ENCODE measurements at places on chromosomes 1 and 21. TPM values are rescaled to one million over a fixed set of nuclear protein-coding genes. Genes with fewer than 3 reads are reported as not detected.

GRCh38 chr1:25698252-25698651 lies 81.7 kb downstream of the MAN1C1 start:
- peaks cover 50% of the 10 kb centered on the region for H3K4me1 ChIP-seq
- H3K36me3 ChIP-seq, result no peaks in the 10 kb centered on the region
- no peak overlapping the region for H3K4me3 ChIP-seq
- H3K27ac ChIP-seq, result no peak overlapping the region

DNA sequence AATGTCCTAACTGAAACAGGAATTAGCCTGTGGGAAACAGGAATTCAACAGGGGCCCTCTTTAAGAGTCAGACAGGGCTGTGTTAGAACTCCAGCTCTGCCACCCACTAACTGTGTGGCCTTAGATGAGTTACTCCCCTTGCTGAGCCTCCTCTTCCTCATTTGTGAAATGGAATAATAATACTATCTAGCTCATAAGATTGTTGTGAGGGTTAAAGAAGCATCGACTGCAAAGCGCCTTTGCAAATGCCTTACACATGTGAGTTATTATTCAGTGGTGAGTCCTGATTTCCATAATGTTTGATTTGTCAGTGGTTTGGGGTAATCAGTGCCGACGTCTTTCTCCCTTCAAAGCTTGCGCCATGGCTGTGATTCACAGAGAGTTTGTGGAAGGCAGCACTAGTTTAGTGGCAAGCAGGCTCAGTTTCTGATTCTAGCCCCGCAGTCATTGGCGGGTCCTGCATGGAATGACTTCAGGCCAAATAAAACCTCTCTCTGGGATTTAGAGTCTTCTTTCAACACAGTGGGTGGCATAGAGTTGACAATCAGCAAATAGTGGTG lies 388.5 kb downstream of the PLPP3 start:
- peaks cover 19% of the 10 kb centered on the region for H3K4me1 ChIP-seq
- H3K27ac ChIP-seq, result no peak overlapping the region
- DNase-seq, result no peak
- H3K4me3 ChIP-seq, result no peak overlapping the region

GRCh38 chr1:145898756-145899155 lies 11.1 kb downstream of the ITGA10 start:
- H3K4me1 ChIP-seq, result no peaks in the 10 kb centered on the region
- no peaks in the 10 kb centered on the region for H3K27me3 ChIP-seq
- H3K4me3 ChIP-seq, result no peak overlapping the region
- no peaks in the 10 kb centered on the region for H3K36me3 ChIP-seq

- H3K4me3 ChIP-seq, result no peak overlapping the region
- H3K27me3 ChIP-seq, result no peaks in the 10 kb centered on the region
- DNase-seq, result no peak
- 0 out of 2 replicates have a peak, but pooled peaks cover 3% of the 10 kb centered on the region for H3K36me3 ChIP-seq
These were observed 47.2 kb downstream of the LAMC1 start for GRCh38 chr1:183070234-183070922.

- H3K27me3 ChIP-seq, result no peaks in the 10 kb centered on the region
- no peaks in the 10 kb centered on the region for H3K36me3 ChIP-seq
- no peak for DNase-seq
- H3K4me1 ChIP-seq, result 0 out of 2 replicates have a peak, but pooled peaks cover 3% of the 10 kb centered on the region
These were observed 69.3 kb upstream of the PPP2R5A start for GRCh38 chr1:212215910-212216309.

DNA sequence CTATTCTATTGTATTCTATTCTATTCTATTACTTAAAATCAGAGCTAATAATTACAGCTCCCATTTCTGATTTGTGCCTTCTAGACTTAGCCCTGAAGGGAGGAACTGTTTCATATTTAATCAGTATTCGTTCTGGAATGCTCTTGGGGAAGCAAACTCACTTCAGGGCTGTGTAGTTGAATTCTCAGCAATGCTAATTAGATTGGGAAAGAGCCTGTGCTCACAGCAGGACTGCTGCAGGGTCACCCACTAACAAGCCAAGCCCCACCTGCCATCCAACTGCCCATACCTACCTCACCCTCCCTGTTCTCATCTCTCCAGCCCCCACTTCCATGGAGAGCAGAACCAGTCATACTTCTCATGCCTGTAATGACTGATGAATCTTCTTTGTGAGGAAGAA lies 464.2 kb downstream of the PTPRU start:
- no peaks in the 10 kb centered on the region for H3K36me3 ChIP-seq
- no peak overlapping the region for H3K4me3 ChIP-seq
- no peak overlapping the region for H3K27ac ChIP-seq
- DNase-seq, result no peak
- peaks cover 8% of the 10 kb centered on the region for H3K4me1 ChIP-seq
- no peaks in the 10 kb centered on the region for H3K27me3 ChIP-seq

DNA sequence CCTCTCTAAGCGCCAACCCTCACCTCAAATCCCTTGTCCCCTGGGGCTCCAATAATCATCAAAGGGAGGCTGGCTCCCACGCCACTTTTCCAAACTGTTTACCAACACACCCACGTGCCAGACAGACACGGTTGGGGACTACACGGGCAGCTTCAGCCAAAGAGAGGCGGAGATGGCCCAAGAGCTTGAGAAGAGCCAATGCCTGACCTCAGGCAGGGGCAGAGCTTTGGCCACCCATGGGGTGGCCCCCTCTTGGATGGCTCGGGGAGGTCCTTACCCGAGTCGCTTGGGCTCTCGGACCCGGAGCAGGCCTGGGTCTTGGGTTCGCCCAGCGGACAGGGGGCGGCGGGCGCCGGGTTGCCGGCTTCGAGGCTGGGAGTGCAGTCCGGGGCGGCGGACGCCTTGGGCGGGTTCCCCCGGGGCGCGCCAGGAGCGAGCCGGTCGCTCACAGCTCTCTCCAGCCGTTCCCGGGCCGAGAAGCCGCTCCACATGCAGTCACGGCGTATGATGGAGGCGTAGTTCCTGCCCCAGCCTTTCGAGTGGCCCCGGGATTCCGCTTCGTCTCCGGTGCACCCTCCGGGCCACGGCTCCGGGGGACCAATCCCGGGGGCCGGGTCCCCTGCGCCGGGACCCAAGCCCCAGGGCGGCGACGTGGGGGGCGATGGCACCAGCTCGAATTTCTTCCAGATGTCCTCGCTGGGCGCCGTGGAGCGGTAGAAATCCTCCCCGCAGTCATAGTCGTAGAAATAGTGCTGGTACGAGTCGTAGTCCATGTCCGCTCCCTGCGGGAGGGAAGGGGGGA lies 854 bp downstream of the MYCL start:
- no peak overlapping the region for H3K27ac ChIP-seq
- H3K4me1 ChIP-seq, result peaks cover 50% of the 10 kb centered on the region
- no peaks in the 10 kb centered on the region for H3K36me3 ChIP-seq

DNA sequence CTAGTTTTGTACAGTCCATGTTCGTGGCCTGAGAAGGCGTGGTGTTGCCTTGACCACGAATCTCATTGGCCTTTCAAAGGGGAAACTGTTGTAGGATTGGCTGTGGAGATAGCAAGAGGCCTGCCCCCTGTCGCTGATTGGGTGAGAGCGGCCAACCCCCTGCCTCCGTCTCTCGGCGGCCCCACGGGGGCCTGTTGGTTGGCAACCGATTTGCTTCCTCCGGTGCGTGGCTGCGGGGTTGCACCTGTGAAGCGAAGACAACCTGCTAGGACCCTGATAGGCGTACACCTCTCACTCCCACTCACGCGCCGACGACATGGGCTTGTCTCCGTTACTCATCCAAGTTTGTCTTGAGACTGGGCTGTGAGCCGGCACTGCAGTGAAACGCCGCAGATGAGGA lies at the start of gene UBE2U:
Gene UBE2U (plus strand): TSS at position 204 of the 400 bp plus-strand sequence. CDS start 428 bp downstream, outside the sequence.
- H3K27me3 ChIP-seq, result no peaks in the 10 kb centered on the region
- H3K4me3 ChIP-seq, result no peak within 1 kb of the TSS
- no peak within 1 kb of the TSS for H3K27ac ChIP-seq
- peak; percentile 23 for DNase-seq
- H3K4me1 ChIP-seq, result no peaks in the 10 kb centered on the region

- H3K36me3 ChIP-seq, result no peaks in the 10 kb centered on the region
- H3K27me3 ChIP-seq, result no peaks in the 10 kb centered on the region
- no peak overlapping the region for H3K4me3 ChIP-seq
- peaks cover 31% of the 10 kb centered on the region for H3K4me1 ChIP-seq
- DNase-seq, result no peak
These were observed 15.5 kb downstream of the MTHFR start for GRCh38 chr1:11790101-11790879.

- H3K27ac ChIP-seq, result peak overlapping the region; percentile 90
- H3K4me3 ChIP-seq, result no peak overlapping the region
These were observed 34.3 kb upstream of the ECE1 start for GRCh38 chr1:21324368-21325141.

DNA sequence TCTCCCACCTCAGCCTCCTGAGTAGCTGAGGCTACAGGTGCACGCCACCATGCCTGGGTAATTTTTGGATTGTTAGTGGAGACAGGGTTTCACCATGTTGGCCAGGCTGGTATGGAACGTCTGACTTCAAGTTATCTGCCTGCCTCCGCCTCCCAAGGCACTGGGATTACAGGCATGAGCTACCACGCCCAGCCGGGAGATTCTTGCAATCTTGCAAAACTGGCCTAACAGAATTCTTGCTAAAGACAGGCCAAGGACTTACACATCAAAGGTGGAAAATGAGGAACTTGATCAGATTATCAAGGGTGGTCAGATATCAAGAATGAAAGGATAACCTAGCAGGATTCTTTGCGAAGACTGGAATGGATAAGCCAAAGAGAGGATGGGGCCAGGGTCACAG lies 98.3 kb upstream of the TIAM1 start:
- H3K27me3 ChIP-seq, result no peaks in the 10 kb centered on the region
- H3K27ac ChIP-seq, result no peak overlapping the region
- no peak overlapping the region for H3K4me3 ChIP-seq
- no peak for DNase-seq
- H3K36me3 ChIP-seq, result no peaks in the 10 kb centered on the region

DNA sequence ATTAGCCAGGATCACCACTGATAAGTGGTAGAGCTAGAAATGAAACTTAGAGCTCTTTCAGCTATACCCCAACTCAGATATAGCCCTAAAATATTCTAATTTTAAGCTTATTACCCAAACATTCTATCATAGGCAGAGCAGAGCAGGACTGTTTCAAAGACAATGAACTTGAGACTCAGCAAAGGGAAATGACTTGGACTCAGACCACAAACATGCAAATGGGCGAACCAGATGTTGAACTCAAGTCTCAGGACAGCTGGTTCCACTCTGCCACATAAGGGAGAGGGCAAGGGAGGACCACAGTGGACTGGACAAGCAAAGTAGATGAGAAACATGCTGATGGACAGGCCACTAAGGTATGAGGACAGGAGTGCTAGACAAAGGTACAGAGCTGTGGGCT lies 315.3 kb downstream of the OMA1 start:
- H3K27ac ChIP-seq, result no peak overlapping the region
- DNase-seq, result no peak
- H3K36me3 ChIP-seq, result no peaks in the 10 kb centered on the region

Gene SELENBP1
- total RNA-seq, result 13.4 TPM

Gene MX1
- 6.5 TPM for total RNA-seq

Gene CFH
- not detected for total RNA-seq

Gene IL19
- not detected for total RNA-seq

Gene FALEC
- not detected for total RNA-seq

Gene KRTAP19-4
- not detected for total RNA-seq

Gene ITPKB
- 4.7 TPM for total RNA-seq

Gene CXADR
- total RNA-seq, result 207 TPM

Measured in GM23338 (cell line).